ENCODE measurements at places on chromosomes 16 and 17. TPM values are rescaled to one million over a fixed set of nuclear protein-coding genes. Genes with fewer than 3 reads are reported as not detected.

DNA sequence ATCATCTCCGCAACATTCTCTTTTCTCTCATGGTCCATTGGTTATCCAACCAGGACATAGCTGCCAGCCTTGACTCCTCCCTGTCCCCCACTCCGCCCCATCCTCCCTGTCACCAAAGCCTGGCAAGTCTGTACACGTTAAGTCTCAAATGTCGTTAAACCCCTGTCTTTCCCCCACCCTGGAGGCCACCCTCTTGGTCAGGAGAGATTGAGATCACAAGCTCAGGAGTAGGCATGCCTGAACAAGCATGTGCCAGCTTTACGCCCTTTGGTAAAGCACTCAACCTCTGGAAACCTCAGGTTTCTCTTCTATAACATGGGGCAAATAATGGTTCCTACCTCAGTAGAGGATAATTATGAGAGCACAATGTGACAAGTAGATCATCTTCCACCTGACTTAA, 38.1 kb upstream of the CCL1 start:
- no peak for DNase-seq
- no peaks in the 10 kb centered on the region for H3K27me3 ChIP-seq
- H3K4me3 ChIP-seq: no peak overlapping the region
- H3K36me3 ChIP-seq: no peaks in the 10 kb centered on the region
- H3K27ac ChIP-seq: no peak overlapping the region

GRCh38 chr16:84829168-84829965, 9.6 kb downstream of the CRISPLD2 start:
- peak; percentile 17 for DNase-seq
- no peaks in the 10 kb centered on the region for H3K4me1 ChIP-seq
- no peaks in the 10 kb centered on the region for H3K36me3 ChIP-seq
- H3K4me3 ChIP-seq: no peak overlapping the region
- H3K27me3 ChIP-seq: no peaks in the 10 kb centered on the region

KRT9 gene
- not detected for total RNA-seq

XYLT1 gene
- total RNA-seq: under 0.01 TPM

GRCh38 chr16:69417520-69418199, 6.8 kb upstream of the CYB5B start:
- H3K4me1 ChIP-seq: no peaks in the 10 kb centered on the region
- no peak for DNase-seq
- H3K36me3 ChIP-seq: no peaks in the 10 kb centered on the region

- H3K27ac ChIP-seq: no peak overlapping the region
- no peak overlapping the region for H3K4me3 ChIP-seq
- no peaks in the 10 kb centered on the region for H3K4me1 ChIP-seq
- H3K36me3 ChIP-seq: no peaks in the 10 kb centered on the region
- no peaks in the 10 kb centered on the region for H3K27me3 ChIP-seq
- no peak for DNase-seq
Observed at GRCh38 chr17:65374966-65375365, 186.5 kb downstream of the AXIN2 start.

DNA sequence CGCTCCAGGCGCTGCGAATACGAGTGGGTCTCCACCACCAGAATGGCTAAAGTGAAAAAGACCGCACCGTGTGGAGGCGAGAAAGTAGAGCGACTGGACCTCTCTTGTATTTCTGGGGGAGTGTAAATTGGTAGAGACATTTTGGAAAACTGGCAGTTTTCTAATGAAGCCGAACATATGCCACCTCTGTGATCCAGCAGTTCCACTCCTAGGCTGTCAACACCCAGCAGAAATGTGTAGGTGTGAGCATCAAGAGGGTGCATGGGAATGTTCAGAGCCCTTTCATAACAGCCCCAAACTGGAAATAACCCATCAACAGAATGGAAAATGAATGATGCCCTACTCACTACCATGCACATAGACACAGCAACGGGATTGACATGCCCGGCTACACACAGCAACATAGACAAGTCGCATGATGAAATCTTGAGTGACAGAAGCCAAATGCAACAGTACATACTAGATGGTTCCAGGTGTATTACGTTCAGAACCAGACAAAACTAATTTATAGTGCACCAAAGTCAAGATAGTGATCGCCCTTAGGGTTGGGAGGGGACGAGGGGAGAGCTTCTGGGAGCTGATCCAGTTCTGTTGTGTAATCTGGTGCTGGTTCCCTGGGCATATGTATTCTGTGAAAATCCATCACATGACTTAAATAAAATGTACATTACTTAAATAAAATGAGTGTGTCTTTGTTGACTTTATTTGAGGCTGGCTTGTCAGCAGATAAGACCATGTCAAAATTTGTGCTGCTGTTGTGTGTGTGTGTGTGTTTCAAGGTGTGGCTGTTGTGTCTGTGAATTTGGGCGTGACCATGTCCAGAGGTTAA, 877 bp upstream of the BCL7C start:
- H3K27me3 ChIP-seq: no peaks in the 10 kb centered on the region
- H3K36me3 ChIP-seq: peaks cover 3% of the 10 kb centered on the region
- no peak for DNase-seq
- peak overlapping the region; percentile 92 for H3K4me3 ChIP-seq

BEAN1 gene
- total RNA-seq: 0.87 TPM

- H3K27ac ChIP-seq: no peak overlapping the region
- H3K27me3 ChIP-seq: no peaks in the 10 kb centered on the region
Observed at GRCh38 chr16:85616607-85617321, 3.6 kb downstream of the GSE1 start.

TPSB2 gene
- not detected for total RNA-seq

SPAG7 gene
- total RNA-seq: 36.8 TPM

CDH11 gene
- total RNA-seq: 65.1 TPM

DNA sequence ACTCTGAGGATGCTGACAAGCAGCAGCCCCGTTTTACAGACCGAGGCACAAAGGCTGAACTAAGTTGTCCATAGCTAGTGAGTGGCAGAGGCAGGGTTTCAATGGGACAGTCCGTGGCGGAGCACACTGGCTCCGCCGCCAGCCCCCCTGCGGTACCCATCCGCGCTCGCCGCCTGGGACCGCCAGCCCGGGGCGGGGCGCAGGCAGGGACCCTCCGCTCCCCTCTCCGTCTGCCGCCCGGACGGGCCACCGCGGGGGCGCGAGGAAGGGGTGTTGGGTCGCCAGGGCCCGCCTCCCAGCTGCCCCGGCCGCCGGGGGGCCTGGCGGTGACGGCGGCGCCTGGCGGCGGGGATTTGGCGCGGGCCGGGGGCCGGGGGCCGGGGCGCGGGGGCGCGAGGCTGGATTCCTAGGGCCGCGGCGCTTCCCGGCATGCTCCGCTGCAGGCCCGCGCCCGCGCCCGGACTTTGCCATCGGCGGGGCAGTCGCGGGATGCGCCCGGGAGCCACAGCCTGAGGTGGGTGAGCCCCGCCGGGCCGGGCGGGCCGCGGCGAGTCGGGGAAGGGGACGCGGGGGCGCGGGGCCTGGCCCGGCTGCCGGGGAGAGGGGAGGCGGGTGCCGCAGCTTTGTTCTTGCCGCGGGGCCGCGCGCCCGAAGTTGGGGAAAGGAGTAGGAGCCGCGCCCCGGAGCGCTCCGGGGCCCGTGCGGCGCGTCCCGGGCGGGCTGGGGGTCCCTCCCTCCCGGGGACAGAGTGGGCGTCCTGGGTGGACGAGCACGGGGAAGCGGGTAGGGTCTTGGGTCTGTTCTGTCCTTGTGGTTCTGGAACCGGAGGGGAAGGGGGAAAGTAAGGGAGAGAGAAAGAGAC, at the start of gene TMEM98:
TSS of gene TMEM98 (plus strand) at position 430 of the 862 bp plus-strand sequence. CDS start 3,376 bp downstream, outside the sequence.
- H3K27ac ChIP-seq: peak within 1 kb of the TSS; percentile 35
- H3K27me3 ChIP-seq: no peaks in the 10 kb centered on the region
- H3K4me1 ChIP-seq: peaks cover 7% of the 10 kb centered on the region
- H3K36me3 ChIP-seq: peaks cover 7% of the 10 kb centered on the region
- DNase-seq: peak; percentile 50

DNA sequence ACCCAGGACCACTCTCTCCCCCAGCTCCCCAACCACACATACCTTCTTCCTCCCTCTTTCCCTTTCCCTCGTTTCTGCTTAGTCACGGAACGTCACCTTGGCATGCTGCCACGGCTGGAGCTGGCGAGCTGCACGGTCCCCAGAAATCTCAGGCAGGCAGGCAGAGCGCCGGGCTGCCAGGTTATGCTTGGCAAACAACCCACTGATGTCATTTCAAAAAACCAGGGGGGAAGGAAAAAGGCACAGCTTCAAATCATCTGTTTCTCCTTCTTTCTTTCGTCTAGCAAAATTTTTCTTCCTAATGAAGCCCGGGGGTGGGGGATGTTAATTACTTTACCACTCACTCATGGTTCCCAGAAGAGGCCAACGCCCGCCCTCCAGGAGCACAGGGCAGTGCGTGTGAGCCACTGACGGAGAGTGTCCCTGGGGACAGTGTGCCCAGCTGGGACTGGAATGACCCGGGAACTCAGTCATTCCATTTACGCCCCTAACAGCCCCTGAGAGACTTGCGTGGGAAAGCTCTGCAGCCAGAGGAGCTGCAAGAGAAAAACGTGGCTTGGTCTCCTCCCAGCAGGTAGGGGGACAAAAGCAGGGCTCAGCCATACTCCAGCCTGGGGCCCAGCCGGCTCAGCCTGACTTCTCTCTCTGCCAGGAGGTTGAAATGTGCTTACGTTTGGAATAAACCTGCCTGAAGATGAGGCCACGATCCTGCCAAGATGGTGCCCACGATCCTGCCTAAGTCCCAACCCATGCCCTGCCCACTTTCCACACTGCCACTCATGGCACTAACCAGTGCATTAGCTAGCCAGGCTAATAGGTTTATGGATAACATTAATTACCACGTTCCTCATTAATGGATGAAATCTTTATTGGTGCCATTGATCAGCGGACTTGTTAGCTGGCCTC, 198.9 kb downstream of the ZFHX3 start:
- H3K27ac ChIP-seq: peak overlapping the region; percentile 45
- DNase-seq: peak; percentile 73
- no peaks in the 10 kb centered on the region for H3K36me3 ChIP-seq
- H3K4me1 ChIP-seq: peaks cover 8% of the 10 kb centered on the region
- no peaks in the 10 kb centered on the region for H3K27me3 ChIP-seq
- peak overlapping the region; percentile 15 for H3K4me3 ChIP-seq

DNA sequence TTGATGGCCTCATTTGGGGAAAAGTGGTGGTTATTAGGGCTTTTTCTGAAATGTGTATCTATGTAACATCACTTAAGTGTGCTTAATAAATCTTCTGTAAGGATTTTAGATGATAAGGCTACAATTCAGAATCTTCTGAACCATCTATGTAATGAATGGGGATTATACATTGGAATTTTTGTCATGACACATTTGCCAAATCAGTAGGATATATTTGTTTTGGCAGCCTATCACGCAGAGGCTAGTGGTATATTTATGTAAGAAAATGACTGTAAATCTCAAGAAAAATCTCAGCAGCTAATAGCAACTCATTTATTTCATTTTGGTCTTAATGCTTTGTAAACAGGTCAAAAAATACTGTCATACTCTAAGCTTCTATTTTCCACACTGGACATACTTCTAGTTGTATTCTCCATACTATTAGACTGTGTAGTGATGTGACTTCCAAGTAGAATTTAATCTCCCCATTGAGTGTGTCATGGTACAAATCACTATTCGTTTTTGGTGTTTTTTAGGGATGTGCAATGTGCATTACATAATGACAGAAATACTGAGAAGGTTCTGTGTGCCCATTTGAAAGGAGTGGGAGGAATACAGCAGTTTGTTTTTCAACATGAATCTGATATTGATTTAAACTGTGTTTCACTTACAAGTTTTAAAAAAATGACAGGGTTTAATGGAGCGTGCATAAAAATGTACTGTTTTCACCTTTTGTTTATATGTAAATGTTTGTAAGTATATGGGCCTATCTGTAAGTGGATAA, 29.2 kb downstream of the CLUH start:
- no peak overlapping the region for H3K4me3 ChIP-seq
- peaks cover 21% of the 10 kb centered on the region for H3K36me3 ChIP-seq
- no peaks in the 10 kb centered on the region for H3K27me3 ChIP-seq
- H3K4me1 ChIP-seq: no peaks in the 10 kb centered on the region
- no peak for DNase-seq

DNA sequence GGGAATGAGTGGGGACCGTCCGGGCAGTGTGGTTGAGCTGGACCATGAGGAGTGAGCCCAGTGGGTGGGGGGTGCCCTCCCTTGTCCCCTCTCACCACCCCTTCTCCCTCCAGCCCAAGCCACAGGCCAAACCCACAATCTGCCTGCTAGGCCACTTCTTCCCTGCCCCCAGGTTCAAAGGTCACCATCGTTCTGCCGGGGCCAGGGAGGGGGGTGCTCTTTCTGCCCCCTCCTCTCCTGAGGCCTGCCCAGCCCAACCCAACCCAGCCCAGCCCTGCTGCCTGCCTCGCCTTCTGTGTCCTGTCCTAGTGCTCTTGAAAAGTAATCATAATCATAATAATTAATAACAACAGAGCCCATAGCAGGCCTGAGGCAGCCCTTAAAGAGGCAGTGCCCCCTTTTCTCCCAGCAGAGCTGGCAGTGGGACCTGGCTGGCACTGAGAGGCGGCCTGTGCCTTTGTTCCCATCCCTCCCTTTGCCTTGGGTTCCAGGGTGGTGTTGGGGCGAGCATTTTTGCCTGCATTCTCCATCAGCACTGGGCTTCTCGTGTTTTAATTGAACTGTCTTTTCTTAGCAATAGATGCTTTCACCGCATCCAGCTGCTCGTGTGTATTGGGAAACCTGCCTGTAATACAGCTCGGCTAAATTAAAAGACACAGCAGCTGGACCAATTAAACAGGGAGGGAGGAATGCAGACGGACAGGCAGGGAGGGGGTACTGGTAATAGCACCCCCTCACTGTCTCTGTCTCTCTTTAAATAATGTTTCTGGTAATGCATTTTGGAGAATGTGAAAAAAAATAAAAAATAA, 46.8 kb downstream of the SREBF1 start:
- H3K27me3 ChIP-seq: no peaks in the 10 kb centered on the region
- peaks cover 21% of the 10 kb centered on the region for H3K36me3 ChIP-seq
- no peak for DNase-seq
- H3K4me3 ChIP-seq: no peak overlapping the region

DNA sequence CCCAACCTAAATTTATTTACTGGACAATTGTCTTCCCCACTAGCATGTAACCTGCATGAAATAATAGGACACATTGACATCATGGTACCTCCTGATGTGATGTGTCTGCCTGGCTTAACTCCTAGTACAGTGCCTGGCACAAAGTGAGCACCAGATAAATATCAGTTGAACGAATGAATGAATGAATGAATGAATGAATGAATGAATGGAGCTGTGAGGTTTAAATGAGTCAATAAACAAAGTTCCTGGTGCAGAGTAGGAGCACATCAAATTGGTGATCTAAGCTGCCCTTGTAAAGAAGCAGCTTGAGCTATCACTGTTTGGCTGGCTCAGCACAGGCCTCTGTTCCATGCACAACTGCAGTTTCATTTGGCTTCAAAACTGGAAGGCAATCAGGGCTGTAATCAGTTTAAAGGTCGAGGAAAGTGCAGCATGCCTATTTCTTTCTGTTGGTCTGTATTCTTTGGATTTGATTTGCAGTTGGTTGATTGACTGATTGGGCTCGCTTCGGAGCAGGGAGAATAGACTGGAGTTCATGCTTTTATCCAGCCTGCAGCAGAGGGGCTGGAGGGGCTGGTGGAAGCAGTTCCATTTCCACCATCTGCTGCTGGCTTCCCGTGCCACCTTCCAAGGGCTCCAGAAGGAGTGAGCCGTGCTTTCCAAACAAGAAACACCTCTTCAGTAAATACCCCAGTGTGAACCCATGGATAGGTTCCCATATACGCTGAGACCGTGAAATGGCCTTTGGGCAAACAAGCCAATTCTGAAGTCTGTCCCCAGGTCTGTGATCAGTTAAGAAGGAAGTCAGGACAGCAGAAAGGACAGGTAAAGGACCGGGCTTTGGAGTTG, 54.6 kb downstream of the GPRC5B start:
- DNase-seq: no peak
- H3K27ac ChIP-seq: no peak overlapping the region
- H3K4me3 ChIP-seq: no peak overlapping the region
